CD4-positive, alpha-beta T cell treated with Interleukin-4 for 1 hour (primary cell): ENCODE measurements at places on chromosomes 11 and 22.
A peak's percentile ranks its signal among the peaks of the same experiment; 100 is the strongest.

GRCh38 chr11:16815047-16815767 lies 76.8 kb downstream of the C11orf58 start:
- no peak for DNase-seq

- no peak for DNase-seq
Measured at GRCh38 chr22:37173709-37174108, 14.3 kb downstream of the C1QTNF6 start.

DNA sequence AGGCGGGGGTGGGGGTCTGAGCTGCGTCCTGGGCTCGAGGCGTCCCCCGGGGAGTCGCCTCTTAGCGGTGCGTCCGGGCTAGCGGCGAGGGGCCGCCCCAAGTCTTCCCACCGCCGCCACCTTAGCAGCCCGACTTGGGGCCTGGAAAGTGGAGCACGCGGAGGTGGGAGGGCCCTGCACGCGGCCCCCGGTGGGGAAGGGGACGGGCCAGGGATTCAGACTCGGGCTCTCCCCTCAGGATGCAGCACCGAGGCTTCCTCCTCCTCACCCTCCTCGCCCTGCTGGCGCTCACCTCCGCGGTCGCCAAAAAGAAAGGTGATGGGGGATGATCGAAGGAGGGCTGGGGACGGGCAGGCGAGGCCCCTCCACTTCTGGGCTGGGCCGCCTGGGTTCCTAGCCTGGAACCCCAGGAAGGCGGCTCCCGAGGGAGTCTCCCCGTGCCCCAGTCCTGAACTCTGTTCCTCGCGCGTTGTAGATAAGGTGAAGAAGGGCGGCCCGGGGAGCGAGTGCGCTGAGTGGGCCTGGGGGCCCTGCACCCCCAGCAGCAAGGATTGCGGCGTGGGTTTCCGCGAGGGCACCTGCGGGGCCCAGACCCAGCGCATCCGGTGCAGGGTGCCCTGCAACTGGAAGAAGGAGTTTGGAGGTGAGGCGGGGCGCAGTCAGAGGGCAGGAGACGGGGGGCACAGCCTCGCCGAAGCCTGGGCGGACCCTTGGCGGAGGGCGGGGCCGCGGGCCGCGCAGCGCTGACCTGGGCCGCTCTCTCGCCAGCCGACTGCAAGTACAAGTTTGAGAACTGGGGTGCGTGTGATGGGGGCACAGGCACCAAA lies 563 bp downstream of the MDK start:
- no peak for DNase-seq

- no peak for DNase-seq
Measured at GRCh38 chr11:86551288-86552092, 120.9 kb downstream of the ME3 start.

GRCh38 chr11:36265793-36266628 lies 23.2 kb downstream of the COMMD9 start:
- DNase-seq: peak; percentile 37

GRCh38 chr11:108729227-108729871 lies 64.5 kb downstream of the DDX10 start:
- DNase-seq: no peak

DNA sequence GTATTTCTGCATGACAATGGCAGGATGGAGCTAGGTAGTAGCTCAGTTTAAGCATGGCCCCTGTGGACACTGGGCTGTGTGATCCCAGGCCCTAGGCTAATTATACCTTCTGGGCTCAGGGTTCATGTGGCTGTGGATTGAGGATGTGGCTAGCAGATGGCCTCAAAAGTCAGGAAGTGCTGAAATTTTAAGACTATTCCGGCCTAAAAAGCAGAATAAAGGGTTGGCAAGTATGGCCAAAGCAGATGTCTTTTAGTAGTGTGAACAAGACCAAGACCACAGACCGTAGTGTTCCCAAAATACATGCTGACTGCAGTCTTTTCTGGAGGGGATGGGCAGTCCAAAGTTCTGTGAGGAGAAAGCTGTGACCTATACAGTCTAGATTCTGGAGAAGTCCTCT lies 115.7 kb upstream of the RAG2 start:
- no peak for DNase-seq

DNA sequence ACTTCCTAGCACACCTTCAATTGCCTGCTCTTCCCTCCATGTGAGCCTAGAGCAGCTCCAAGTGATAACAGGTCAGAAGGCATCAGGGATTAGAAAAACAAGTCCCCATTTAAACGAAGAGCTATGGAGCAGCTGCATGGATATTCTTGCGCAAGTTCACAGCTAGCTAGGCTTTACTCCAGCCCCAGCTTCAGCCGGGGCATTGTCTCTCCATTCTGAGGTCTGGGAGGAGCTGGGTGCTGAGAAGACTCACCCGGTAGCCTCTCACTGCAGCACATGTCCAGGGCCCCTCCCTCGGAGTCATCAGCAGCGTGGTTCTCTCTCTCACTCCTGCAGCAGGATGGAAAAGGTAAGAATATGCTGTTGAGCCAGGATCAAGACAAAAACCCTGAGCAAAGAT lies 26.0 kb downstream of the PTPN5 start:
- DNase-seq: no peak

DNA sequence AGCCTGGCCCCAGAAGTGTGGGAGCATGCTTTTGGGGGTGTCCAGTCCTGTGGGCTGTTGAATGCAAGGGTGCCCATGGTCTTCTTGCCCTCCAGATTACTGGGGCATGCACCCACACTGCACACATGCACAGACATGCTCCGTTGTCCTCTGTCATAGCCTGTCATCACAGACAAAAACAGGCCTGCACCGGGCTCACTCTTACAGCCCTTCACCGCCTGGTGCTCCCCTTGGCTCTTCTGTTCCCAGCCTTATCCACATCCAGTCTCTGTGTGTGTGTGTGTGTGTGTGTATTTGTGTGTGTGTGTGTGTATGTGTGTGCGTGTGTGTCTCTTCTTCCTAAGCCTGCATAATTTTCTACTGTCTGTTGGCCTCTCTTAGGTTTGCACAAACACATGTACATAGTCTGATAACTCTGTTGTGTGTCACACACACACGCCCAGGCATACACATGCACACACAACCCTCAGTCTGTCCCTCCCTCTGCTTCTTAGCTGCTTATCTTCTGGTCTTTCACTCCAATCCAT lies 23.4 kb upstream of the NECTIN1 start:
- no peak for DNase-seq

GRCh38 chr11:101397979-101398378 lies 185.8 kb downstream of the TRPC6 start:
- no peak for DNase-seq

GRCh38 chr11:73173755-73174494 lies 31.8 kb upstream of the FCHSD2 start:
- DNase-seq: no peak

- DNase-seq: no peak
Measured at GRCh38 chr11:125358254-125358840, 137.7 kb downstream of the FEZ1 start.
